Upper lobe of left lung (tissue), 6 donors: ENCODE measurements at places on chromosomes 1 and 21. TPM values are rescaled to one million over a fixed set of nuclear protein-coding genes. Genes with fewer than 3 reads are reported as not detected.

- H3K27ac ChIP-seq = no peak overlapping the region
- no peak overlapping the region for H3K4me3 ChIP-seq
- no peaks in the 10 kb centered on the region for H3K27me3 ChIP-seq
- H3K36me3 ChIP-seq = no peaks in the 10 kb centered on the region
These were observed 1.9 kb downstream of the CADM3 start for GRCh38 chr1:159173320-159173719.

DNA sequence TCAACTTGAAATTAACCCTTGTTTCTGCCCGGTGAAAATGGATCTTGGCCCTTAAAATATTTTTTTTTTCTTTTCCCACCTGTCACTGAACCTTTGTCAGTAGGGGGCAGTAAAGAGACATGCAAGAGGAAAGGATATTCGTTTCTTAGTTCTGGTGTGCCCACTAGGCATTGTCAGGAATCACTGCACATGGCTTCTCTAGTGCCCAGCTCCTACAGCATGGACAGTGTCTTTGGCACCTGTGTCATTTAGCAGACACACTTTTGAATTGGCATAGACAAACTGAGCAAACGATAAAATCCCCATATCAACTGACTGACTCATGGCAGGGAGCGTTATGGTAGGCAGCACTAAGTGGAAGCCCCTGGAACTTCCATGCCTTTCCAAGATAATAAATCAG is 1048.1 kb downstream of the BRINP3 start:
- no peaks in the 10 kb centered on the region for H3K4me1 ChIP-seq
- H3K27ac ChIP-seq = no peak overlapping the region
- no peak overlapping the region for H3K4me3 ChIP-seq
- no peaks in the 10 kb centered on the region for H3K36me3 ChIP-seq
- no peak for DNase-seq
- H3K27me3 ChIP-seq = no peaks in the 10 kb centered on the region

GRCh38 chr1:19087737-19088594 is 122.1 kb downstream of the UBR4 start:
- H3K4me3 ChIP-seq = no peak overlapping the region
- peaks cover 75% of the 10 kb centered on the region for H3K36me3 ChIP-seq
- H3K27me3 ChIP-seq = no peaks in the 10 kb centered on the region
- peaks cover 14% of the 10 kb centered on the region for H3K4me1 ChIP-seq

GRCh38 chr1:234627009-234627950 is 17.3 kb upstream of the IRF2BP2 start:
- H3K27me3 ChIP-seq = no peaks in the 10 kb centered on the region
- H3K36me3 ChIP-seq = no peaks in the 10 kb centered on the region
- no peak overlapping the region for H3K27ac ChIP-seq
- no peak for DNase-seq
- H3K4me3 ChIP-seq = no peak overlapping the region

- peaks cover 3% of the 10 kb centered on the region for H3K4me1 ChIP-seq
These were observed 35.1 kb downstream of the GPA33 start for GRCh38 chr1:167054946-167055630.

GRCh38 chr1:240230816-240231215 is 139.1 kb downstream of the FMN2 start:
- no peaks in the 10 kb centered on the region for H3K4me1 ChIP-seq
- no peak overlapping the region for H3K4me3 ChIP-seq
- DNase-seq = no peak
- H3K36me3 ChIP-seq = no peaks in the 10 kb centered on the region

GRCh38 chr21:31030367-31031106 is 7.7 kb downstream of the KRTAP19-8 start:
- no peak overlapping the region for H3K4me3 ChIP-seq
- no peak for DNase-seq
- no peaks in the 10 kb centered on the region for H3K36me3 ChIP-seq
- no peaks in the 10 kb centered on the region for H3K4me1 ChIP-seq

DNA sequence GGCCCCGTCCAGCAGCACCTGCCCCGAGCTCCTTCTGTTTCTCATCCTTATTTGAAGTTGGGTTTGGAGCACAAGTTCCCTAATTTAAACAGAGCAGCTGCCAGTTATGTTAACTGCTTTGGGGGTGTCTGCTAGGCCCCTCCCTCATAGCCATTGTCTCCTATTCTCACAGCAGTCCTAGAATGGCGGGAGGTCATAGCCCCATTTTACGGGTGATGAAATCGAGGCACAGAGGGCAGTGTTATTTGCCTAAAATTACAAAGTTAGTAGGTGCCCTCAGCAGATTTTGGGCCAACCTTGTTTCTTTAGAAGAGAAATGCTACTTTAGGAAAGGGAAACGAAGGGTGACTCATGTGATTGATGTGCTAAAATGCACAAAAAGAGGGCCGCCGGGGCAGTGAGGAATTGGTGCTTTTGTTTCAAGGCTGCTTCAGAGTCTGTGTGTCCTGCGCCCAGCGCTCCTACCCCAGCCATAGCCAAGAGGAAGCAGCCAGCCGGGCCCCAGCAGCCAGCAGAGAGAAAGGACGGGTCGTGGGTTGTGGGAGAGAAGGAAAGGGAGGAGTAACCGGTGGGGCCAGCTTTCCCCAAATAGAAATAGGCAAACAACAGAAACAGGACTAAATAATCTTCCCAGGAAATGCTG is 13.0 kb downstream of the VANGL1 start:
- H3K27me3 ChIP-seq = no peaks in the 10 kb centered on the region
- no peak overlapping the region for H3K27ac ChIP-seq
- DNase-seq = no peak

GRCh38 chr1:32702599-32703478 is at the start of gene SYNC:
Gene SYNC (minus strand): TSS chr1:32702770. CDS start chr1:32702660, 110 bp downstream.
- peaks cover 10% of the 10 kb centered on the region for H3K27me3 ChIP-seq
- H3K4me1 ChIP-seq = peaks cover 29% of the 10 kb centered on the region
- peak within 1 kb of the TSS; percentile 89 for H3K27ac ChIP-seq
- DNase-seq = peak; percentile 92

GRCh38 chr1:111791776-111792175 is 36.1 kb downstream of the DDX20 start:
- H3K36me3 ChIP-seq = no peaks in the 10 kb centered on the region
- no peak overlapping the region for H3K27ac ChIP-seq
- H3K4me3 ChIP-seq = no peak overlapping the region
- no peak for DNase-seq

GRCh38 chr1:223048026-223048425 is 95.0 kb downstream of the TLR5 start:
- H3K4me3 ChIP-seq = no peak overlapping the region
- H3K27ac ChIP-seq = no peak overlapping the region
- no peaks in the 10 kb centered on the region for H3K4me1 ChIP-seq
- H3K36me3 ChIP-seq = no peaks in the 10 kb centered on the region
- H3K27me3 ChIP-seq = no peaks in the 10 kb centered on the region

DNA sequence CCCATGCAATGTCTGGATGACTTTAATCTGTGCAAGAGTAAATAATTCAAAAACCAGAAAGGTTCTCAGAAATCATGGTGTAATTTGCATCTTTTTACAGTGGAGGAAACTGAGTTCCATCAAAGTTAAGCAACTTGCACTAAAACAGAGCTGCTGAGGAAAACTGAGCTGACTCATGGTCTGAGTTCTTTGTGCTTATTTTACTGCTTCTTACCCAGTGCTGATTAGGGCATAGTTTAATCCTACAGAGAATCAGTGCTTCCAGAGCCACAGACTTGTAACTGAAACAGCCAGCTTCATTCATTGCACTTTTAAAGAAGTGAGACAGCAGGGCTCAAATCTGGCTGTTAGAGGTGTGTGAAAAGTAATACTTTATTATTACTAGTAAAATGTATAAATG is 10.9 kb upstream of the RWDD3 start:
- H3K36me3 ChIP-seq = no peaks in the 10 kb centered on the region
- no peak for DNase-seq
- no peaks in the 10 kb centered on the region for H3K4me1 ChIP-seq

DNA sequence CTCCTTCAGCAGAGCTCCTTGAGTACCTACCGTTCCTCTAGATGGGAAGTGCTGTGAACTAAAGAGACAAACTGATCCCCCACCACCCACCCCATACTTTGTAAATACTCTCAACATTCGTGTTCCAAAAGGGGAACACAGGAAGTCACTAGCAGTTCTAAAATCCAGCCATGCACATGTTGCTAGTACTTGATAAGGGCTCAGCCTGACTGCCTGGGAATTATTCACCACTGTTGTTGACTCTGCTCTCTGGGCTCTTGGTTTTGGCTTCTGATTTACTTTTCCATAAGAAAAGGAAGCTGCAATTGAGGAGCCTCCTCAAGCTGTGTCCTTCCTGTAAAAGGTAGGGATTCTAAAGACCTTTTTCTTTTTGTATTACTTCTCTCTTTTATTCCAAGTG is 67.5 kb downstream of the IVNS1ABP start:
- no peak overlapping the region for H3K4me3 ChIP-seq
- H3K27ac ChIP-seq = no peak overlapping the region
- H3K36me3 ChIP-seq = no peaks in the 10 kb centered on the region
- no peaks in the 10 kb centered on the region for H3K27me3 ChIP-seq
- H3K4me1 ChIP-seq = no peaks in the 10 kb centered on the region

DNA sequence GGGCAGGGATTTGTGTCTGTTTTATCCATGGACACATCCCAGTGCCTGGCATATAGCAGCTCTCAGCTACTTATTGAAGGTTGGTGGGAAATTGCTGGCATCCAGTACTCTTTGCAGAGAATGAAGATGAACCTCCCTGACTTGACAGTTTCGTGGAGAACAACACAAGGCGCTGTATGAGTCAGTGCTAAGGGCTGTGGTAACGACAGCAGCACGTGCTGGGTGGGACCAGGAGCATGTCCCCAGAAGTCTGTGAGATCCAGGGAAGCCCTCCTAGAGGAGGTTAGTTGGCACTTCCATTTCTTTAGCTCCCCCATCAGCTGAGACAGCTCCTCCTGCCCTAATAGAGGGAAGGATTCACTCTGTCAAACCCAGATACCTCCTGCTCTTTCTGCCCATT is 25.9 kb upstream of the IL19 start:
- no peaks in the 10 kb centered on the region for H3K27me3 ChIP-seq
- no peaks in the 10 kb centered on the region for H3K4me1 ChIP-seq
- no peaks in the 10 kb centered on the region for H3K36me3 ChIP-seq
- H3K4me3 ChIP-seq = no peak overlapping the region

DNA sequence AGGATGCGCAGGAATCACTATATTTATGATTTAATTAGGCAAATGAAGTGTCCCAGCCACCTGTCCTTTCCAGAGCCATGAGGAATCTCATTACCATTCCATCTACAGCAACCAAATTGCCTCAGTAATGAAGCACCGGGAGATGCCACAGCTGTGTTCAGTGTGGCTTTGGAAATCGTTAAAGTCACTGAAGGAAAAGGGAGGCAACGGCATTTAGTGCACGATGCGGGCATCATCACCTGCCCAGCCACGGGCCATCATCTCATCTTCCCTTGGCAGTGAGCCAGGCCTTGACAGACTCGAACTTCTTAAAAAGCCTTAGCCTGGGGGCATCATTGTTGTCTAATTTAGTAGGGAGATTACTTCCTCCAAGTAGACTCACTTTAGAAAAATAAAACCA is 67.8 kb downstream of the CNIH3 start:
- no peak for DNase-seq
- H3K4me3 ChIP-seq = no peak overlapping the region
- no peaks in the 10 kb centered on the region for H3K4me1 ChIP-seq
- no peaks in the 10 kb centered on the region for H3K27me3 ChIP-seq

DNA sequence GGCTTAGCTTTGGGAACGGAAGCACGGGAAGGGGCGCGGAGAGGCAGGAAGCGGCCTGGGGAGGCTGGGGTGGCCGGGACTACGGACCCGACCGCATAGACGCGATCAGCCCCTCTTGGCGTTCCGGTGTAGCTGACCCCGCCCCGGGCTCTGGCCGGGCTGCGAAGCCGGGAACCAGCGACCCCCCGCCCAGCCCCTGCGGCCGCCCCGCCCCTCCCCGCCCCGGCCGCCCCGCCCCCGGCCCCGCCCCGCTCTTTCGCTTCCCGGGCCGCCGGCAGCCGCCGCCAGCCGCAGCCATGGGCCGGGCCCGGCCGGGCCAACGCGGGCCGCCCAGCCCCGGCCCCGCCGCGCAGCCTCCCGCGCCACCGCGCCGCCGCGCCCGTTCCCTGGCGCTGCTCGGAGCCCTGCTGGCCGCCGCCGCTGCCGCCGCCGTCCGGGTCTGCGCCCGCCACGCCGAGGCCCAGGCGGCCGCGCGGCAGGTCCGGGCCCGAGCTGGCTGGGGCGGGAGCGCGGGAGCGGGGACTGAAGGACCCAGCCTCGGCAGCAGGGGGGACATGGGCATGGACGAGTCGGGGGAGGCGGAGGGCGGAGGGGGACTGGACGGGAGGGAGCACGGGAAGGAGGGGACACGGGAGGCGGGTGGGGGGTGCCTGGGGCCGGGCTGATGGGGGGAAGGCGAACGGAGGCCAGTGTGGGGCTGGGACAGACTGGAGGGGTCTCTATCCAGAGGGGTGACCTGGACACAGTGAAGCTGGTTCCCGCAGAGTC is at the start of gene SELENON:
Gene SELENON, plus strand, starts transcription at position 259 of the 768 bp plus-strand sequence. Its CDS starts 38 bp downstream, at position 297.
- H3K27me3 ChIP-seq = no peaks in the 10 kb centered on the region
- H3K27ac ChIP-seq = peak within 1 kb of the TSS; percentile 89
- H3K4me1 ChIP-seq = peaks cover 65% of the 10 kb centered on the region
- DNase-seq = peak; percentile 91
- peak within 1 kb of the TSS; percentile 77 for H3K4me3 ChIP-seq
- no peaks in the 10 kb centered on the region for H3K36me3 ChIP-seq

- no peak overlapping the region for H3K4me3 ChIP-seq
- no peak for DNase-seq
- no peaks in the 10 kb centered on the region for H3K27me3 ChIP-seq
- peaks cover 67% of the 10 kb centered on the region for H3K4me1 ChIP-seq
These were observed 44.4 kb downstream of the AHDC1 start for GRCh38 chr1:27559466-27560030.

DNA sequence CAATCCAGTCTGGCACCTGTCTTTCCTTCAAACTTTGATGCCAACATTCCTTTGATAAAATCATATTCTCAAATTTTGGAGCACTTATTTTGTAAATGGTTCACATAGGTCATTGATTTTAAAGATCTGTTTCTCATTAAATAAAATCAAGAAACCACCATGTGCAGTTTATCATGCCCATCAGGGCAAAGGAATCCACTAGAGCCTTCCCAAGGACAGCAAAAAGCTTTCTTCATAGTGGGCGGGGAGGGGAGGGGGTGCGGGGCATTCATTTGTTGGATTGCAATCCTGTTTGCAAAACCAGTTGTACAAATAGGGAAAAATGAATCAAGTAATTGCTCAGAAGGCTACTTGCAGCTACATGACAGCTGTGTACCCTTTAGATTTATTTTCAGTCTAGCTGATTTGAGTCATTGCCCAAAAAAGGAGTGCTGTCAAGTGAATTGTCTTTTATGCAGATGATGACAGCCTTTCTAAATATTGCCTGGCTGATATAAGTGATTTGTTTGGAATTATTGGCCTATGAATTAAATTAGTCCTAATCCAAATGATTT is 23.0 kb downstream of the LRRC8B start:
- peaks cover 15% of the 10 kb centered on the region for H3K4me1 ChIP-seq
- no peaks in the 10 kb centered on the region for H3K27me3 ChIP-seq
- H3K27ac ChIP-seq = no peak overlapping the region

DNA sequence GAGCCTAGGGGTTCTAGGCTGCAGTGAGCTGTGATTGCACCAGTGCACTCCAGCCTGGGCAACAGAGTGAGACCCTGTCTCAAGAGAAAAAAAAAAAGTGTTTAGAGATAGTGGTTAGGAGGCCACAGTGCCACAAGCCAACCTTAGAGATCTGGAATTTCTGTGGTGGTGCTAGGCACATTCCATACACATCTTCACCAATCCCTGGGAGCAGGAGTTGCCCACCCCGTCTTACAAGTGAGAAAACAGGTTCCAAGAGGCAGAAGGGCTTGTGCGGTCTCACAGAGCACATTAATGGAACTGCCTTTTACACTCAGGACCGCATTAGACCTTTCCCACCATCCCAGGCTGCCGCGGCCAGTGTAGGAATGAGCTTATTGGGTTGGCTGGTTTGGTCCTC is 93.2 kb downstream of the EPHB2 start:
- no peak overlapping the region for H3K4me3 ChIP-seq
- H3K36me3 ChIP-seq = no peaks in the 10 kb centered on the region
- no peaks in the 10 kb centered on the region for H3K4me1 ChIP-seq
- H3K27ac ChIP-seq = no peak overlapping the region

ANKRD13C gene
- 37.4 TPM for total RNA-seq

RBM34 gene
- 58.7 TPM for total RNA-seq

C8A gene
- total RNA-seq = not detected

CD247 gene
- 7.9 TPM for total RNA-seq

FBXO2 gene
- 14.1 TPM for total RNA-seq

CRNN gene
- not detected for total RNA-seq
